Mucosa of gallbladder (tissue), 1 donor: ENCODE measurements at places on chromosomes 7 and 10. TPM values are rescaled to one million over a fixed set of nuclear protein-coding genes. Genes with fewer than 3 reads are reported as not detected.
A peak's percentile ranks its signal among the peaks of the same experiment; 100 is the strongest.

DNA sequence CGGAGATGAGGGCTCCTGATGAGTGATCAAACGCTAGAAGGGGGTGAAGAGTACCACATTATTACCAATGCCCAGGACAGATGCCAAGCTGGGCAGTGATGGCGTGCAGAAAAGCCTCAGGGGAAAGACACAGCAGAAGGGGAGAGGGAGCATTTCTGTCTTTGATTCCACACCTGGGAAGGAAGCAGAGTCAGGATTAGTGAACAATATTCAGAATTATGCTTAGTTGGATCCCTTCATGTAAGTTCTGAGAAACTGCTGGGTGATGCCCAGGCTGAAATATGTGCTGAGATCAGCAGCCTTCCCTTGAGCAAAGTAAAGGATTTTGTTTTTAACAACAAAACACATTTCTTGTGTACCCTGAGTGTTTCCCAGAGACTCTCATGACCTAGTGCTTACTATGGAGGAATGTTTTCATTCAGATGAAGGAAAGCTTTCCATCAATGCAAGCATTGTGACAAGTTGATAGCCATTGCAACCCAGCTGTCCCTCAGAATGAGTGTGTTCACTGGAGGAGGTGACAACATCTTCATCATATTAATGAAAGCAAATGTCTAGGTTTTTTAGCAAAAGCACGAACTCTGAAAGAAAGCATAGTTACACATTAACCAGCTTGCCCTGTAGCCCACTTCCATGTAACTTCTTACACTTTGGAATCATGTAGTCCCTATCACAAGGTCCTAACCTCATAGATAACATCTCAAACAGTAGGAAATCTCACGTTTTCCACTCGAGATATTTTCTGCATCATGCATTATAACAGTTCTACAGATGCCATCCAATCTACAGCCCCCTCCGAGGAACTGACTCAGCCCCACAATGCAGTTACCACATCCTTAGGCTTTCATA is 23.8 kb upstream of the AKR1C1 start:
- no peak for DNase-seq

DNA sequence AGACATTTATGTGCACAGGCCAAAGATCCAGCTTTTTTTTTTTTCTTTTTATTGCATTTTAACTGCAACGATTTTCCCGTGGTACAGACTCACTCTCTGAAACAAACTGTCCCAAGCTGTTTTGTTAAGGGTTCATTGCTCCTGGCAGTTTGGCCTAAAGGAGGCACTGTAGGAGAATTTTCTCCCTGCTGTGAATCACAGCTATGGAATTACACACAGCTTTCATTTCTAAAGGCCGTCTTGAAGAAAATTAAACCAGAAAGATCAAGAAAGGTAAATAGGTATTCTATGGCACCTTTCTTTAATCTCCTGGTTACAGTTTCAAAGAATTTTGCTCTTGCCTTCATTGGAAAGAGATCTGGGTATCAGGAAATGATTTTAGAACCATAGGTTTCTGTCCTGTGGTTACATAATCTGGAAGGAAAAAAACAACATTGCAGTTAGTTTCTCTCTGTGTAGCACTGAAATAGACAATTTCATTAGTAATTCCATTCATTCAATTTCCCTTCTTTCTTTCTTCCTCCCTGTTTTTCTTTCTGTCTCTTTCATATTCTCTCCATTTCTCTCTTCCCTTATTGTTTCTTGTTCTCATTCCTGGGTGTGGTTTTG is 51.2 kb downstream of the PDK4 start:
- DNase-seq, result peak; percentile 62

DNA sequence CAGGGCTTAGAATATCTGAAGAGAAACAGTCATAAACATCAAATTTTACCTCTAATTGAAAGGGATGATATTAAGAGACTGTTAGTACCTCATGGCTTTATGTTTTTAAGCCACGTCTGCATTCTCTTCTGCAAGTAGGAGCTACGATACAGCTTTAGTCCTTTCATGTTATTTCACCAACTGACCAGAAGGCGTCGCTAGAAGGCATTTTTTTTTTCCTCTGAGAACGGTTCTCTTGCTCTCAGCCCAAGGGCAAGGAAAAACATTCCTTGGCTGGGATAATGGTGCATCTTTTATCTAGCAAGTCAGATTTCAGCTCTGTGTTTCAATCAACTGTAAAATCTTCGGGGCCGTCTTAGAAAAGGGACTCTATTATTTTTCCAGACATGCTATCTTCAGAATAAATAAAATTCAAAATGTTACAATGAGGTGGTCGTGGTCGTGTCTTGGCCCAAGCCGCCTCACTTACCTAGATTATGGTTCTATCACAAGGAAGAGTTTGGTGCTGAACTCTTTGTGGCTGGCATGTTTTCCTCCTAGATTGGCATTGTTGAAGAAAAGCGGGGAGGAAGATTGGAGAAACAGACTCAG is 41.6 kb upstream of the LYZL2 start:
- peak; percentile 63 for DNase-seq

DNA sequence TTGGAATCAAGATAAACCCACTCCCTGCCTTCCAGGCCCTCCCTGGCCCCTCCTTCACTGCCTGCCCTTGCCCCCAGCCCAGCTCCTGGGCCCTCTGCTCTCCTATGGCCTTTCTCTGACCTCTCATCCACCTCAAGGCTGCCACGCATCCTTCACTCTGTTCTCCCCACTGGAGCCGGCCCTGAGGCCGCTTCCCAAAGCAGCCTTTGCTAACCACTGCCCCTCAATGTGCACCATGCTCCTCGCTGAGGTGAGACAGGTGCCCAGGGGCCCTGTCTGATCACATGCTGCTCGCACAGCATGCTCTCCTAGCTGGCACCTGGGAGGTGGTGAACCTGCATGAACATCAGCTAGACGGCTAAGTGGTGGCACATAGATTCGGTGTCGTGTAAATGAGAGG is 138.5 kb upstream of the RET start:
- no peak for DNase-seq

DNA sequence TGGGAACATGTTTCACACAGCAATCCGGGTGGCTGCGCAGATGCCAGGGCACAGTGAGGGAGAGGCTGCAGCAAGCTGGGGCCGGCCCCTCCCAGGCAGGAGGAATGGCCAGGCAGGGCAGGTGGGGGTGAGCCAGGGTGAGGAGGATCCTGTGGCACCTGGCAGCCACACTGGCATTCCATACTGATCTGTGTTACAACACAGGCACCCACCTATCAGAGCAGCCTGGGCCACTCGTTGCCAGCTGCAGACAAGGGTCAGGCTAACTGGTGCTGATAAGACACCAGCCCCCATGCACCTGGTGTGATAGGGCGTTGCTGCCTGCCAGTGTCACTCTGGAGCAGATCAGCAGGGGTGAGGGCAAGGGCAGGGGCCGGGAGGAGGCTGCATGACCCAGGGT is 16.6 kb upstream of the RET start:
- no peak for DNase-seq

- peak; percentile 26 for DNase-seq
These were observed 916 bp upstream of the EEPD1 start for GRCh38 chr7:36151921-36152755.

- no peak for DNase-seq
These were observed 135.1 kb upstream of the TRIM24 start for GRCh38 chr7:138324941-138325340.

DNA sequence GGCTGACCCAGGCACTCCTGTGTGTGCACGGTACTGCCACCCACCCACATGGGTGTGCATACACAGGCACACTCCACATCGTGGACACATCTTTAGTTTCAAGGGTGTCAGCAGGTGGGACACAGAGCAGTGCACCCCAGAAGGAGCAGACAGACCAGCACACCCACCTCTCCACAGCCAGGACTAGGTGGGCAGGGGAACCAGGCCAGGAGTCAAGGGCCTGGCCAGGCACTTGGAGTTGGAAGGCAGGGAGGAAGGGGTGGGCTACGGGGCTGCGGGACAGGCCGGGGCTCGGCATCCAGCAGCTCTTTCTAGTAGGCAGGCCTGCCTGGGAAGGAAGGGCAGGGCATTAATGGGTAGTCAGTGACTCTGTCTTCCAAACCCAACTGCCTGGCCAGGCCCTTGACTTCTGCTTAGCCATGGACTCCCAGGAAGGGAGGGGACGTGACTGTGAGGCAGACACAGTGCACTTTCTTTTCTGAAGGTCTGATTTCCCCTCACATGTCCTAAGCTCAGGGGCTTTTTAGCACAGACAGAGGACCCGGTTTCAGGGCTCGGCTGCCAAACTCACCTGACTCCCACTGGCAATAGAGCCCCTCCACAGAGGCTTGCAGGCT is 14.6 kb downstream of the RASGEF1A start:
- peak; percentile 6 for DNase-seq

Gene NEBL
- total RNA-seq, result 15.0 TPM

Gene MAPK8
- total RNA-seq, result 40.0 TPM
